HCT116 (cell line): ENCODE measurements at places on chromosomes 4 and X. TPM values are rescaled to one million over a fixed set of nuclear protein-coding genes. Genes with fewer than 3 reads are reported as not detected.

TLR10 gene
- 0.30 TPM for total RNA-seq

AMTN gene
- not detected for total RNA-seq

IL2 gene
- 1.3 TPM for total RNA-seq

FAM133A gene
- not detected for total RNA-seq

SHISA3 gene
- not detected for total RNA-seq

NR0B1 gene
- not detected for total RNA-seq

BTK gene
- 0.37 TPM for total RNA-seq
